ENCODE measurements at places on chromosomes 7 and 10. TPM values are rescaled to one million over a fixed set of nuclear protein-coding genes. Genes with fewer than 3 reads are reported as not detected.

The DCLRE1A gene
- 32.5 TPM for total RNA-seq

The GPR141 gene
- not detected for total RNA-seq

The DRGX gene
- not detected for total RNA-seq

The CLEC2L gene
- total RNA-seq = 0.20 TPM

The HOXA2 gene
- total RNA-seq = not detected

The VWA2 gene
- not detected for total RNA-seq

The FOXI2 gene
- not detected for total RNA-seq

The GIMAP1 gene
- not detected for total RNA-seq

The PNLIPRP1 gene
- total RNA-seq = not detected

The ARHGAP21 gene
- 26.6 TPM for total RNA-seq

The TFPI2 gene
- total RNA-seq = 0.24 TPM

The RBP3 gene
- not detected for total RNA-seq

The CLDN4 gene
- 28.2 TPM for total RNA-seq

The HOXA7 gene
- total RNA-seq = not detected

The CLDN3 gene
- total RNA-seq = 0.31 TPM

The GIMAP7 gene
- not detected for total RNA-seq

The CCAR1 gene
- 104 TPM for total RNA-seq

The SEPHS1 gene
- 61.5 TPM for total RNA-seq

The NEUROD6 gene
- total RNA-seq = not detected

The NANOS1 gene
- 1.7 TPM for total RNA-seq

The NCOA4 gene
- total RNA-seq = 519 TPM

The HTR7 gene
- not detected for total RNA-seq

The CLCN1 gene
- not detected for total RNA-seq

The SFXN2 gene
- total RNA-seq = 20.6 TPM

The CFAP70 gene
- 0.13 TPM for total RNA-seq

The GPR146 gene
- total RNA-seq = 2.0 TPM

The ASZ1 gene
- not detected for total RNA-seq

The PKD1L1 gene
- total RNA-seq = not detected

The ZC3HAV1L gene
- total RNA-seq = 11.5 TPM

The CHRM2 gene
- not detected for total RNA-seq

The CPEB3 gene
- total RNA-seq = 0.88 TPM

The CYP2C19 gene
- not detected for total RNA-seq

The NKX6-2 gene
- not detected for total RNA-seq

The BCCIP gene
- 132 TPM for total RNA-seq

The MBLAC1 gene
- 1.8 TPM for total RNA-seq

The MBL2 gene
- total RNA-seq = 9.2 TPM

The SEMA3E gene
- not detected for total RNA-seq

The ADAM8 gene
- total RNA-seq = 0.93 TPM

The CALML5 gene
- total RNA-seq = not detected

The TMEM270 gene
- total RNA-seq = not detected

Measured in HepG2 (cell line).